LHCN-M2 (cell line): ENCODE measurements at places on chromosomes 11 and 22.

DNA sequence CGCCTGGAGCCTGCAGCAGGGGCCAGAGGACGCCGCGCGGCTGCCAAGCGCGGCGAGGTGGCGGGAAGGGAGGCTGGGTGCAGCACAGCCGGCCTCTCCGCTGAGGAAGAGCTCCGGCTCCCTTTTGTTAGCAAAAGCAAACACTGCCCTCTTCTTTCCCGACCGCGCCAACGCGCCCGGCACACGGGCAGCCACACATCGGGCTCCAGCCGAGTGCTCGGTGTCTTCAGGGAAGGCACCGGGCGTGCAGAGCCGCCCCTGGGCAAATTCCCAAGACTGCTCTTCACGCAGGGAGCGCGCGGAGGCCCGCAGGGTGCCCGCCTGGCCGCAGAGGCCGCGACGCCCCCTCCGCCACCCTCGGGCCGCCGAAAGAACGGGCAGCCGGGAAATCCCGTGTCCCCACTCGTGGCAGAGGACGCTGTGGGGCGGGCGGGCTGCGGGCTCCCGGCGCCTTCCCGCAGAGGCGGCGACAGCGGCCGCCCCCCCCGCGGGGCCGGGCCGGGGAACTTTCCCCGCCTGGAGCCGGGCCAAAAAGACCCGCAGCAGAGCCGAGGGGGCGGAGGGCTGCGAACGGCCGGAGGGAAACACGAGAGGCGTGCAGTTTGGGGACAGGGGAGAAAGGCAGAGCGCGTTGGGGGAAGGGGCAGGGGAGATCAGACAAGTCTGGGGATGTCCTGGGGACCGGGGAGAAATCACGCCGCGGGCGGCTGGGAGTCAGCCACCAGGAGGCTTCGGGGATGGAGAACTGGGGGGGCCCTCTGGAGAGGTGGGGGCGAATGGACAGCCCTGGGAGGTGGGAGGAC lies 931 bp downstream of the CADM1 start:
- DNase-seq, result peak; percentile 13

DNA sequence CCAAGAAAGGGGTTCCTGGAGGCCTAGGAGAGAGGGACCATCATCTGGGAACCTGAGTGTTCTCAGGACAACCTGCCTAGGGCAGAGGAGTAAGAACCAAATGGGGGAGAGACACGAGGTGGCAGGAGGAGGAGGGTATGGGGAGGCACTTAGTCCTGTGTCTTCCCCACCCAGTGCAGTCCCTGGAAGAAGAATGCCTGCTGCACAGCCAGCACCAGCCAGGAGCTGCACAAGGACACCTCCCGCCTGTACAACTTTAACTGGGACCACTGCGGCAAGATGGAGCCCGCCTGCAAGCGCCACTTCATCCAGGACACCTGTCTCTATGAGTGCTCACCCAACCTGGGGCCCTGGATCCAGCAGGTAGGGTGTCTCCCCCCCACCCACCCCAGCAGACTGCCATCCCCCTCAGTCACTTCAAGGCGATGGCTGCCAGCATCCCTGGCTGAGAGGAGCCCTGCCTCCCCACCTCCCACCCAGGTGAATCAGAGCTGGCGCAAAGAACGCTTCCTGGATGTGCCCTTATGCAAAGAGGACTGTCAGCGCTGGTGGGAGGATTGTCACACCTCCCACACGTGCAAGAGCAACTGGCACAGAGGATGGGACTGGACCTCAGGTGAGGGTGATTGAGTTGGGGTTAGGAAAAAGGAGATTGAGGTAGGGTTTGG lies 3.7 kb upstream of the INPPL1 start:
- DNase-seq, result no peak

GRCh38 chr11:95248666-95249467 lies 17.9 kb upstream of the SESN3 start:
- DNase-seq, result no peak

GRCh38 chr22:47174096-47174495 lies 411.6 kb downstream of the TBC1D22A start:
- no peak for DNase-seq

DNA sequence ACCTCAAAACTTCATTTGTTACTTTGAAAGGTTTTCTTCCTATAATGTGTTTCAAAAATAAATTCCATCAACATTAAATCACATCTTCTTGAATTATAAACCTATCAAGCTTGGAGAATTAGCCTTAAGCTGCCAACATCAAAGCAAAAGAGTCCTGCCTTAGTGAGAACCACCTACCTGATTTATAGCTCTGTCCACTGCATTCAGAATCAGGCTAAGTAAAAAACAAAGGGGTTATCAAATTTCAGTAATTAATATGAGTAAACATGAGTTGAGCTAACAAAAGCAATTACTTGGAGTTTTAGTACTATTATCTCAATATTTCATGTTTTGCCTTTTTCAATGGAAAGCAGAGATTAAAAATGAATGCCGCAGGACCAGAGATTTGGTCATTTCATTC lies 73.9 kb downstream of the CADM1 start:
- DNase-seq, result no peak

GRCh38 chr22:37684803-37685615 lies 1.1 kb upstream of the NOL12 start:
- DNase-seq, result no peak

DNA sequence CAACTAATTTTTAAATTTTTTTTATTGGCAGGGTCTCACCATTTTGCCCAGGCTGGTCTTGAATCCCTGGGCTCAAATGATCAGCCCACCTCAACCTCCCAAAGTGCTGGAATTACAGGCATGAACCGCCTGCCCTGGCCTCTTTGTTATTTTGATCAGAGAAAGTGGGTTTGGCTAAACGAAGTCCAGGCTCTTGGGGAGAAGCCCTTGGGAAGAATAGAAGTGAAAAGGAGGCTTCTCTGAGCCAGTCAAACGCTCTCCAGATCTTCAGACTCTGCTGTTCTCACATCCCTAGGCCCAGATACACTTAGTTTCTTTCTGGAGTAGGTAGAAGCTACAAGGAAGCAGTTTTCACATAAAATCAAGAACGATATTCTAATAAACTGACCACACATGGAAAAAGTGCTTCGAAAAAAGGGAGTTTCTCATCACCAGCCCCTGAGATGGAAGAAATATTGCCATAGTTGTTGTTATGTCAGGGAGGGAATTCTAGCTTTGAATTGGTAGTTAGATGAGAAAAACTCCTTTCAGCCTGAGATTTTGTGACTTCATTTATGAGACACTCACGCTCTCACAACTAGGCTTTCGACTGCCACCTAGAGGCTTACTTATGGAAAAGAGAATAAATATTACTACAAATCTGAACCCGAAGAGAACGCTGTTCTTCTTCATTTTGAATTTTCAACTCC lies 41.7 kb upstream of the AQP11 start:
- DNase-seq, result peak; percentile 69

DNA sequence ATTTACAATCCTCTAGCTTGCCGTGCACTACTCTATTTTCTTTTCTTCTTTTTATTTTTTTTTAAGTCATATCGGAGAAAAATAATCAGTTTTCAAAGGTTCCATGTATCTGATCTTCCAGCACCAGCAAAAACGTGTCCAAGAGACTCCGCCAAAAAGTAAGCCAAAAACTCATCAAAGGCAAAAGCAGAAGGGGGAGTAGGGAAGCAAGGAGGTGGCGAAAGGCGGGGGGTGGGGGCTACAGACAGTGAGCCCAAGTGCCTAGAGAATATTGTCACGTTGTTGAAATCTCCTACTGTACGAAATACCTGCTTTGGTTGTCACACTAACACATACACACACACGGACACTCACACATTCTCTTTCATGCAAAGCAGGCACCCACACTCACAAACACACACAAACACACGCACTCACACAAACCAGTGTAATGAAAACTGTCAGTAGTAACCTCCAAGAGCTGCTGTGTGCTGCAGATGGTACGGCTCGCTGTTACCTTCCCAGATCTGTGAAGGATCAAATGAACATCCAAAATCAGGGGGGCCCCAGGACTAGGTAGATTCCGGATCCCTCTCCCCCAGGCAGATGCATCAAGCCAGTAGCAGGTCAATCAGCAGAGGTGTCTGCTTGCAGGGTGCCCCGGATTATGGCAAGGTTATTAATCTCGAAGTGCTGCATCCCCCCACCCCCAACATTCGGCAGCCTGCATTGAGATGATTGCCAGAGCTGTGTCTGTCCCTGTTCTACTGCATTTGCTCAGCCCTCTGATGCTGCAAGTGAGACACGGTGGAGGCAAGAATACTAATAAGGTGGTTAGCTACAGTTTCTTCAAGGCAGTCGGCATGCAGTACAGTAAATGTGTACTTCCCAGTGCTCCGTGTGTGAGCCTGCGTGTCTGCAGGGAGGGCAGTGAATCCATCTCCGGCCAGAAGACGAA lies at the start of gene LRRC4C:
Gene LRRC4C, minus strand, starts transcription at position 188 of the 937 bp plus-strand sequence.
- DNase-seq, result no peak

- DNase-seq, result no peak
These were observed 84.4 kb upstream of the TRPC6 start for GRCh38 chr11:101668236-101668635.

- DNase-seq, result no peak
These were observed 40.3 kb upstream of the E2F8 start for GRCh38 chr11:19281041-19281440.

DNA sequence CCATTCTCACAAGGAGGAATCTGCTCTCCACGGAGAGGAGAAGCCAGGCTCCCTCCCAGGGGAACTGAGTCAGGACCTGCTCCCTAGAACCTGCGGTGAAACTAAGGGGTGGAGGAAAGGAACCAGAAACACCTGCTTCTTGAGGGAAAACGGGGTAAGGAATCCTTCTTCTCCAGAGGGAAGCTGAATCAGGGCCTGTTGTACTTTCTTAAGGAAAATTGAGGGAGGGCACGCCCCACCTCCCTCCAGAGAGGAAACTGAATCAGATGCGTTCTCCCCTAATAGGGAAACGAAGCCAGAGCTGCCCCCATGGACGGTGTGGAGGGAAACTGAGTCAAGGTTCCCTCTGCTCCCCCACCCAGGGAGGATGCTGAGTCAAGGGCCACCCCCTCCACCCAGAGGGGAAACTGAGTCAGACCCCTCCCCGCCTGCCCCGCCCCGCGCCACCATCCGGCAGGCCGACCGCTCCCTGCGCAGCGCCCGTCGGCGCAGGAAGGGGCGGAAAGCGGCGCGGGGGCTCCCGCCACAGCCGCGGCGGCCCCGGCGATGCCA lies 393 bp downstream of the RELA start:
- peak; percentile 49 for DNase-seq

DNA sequence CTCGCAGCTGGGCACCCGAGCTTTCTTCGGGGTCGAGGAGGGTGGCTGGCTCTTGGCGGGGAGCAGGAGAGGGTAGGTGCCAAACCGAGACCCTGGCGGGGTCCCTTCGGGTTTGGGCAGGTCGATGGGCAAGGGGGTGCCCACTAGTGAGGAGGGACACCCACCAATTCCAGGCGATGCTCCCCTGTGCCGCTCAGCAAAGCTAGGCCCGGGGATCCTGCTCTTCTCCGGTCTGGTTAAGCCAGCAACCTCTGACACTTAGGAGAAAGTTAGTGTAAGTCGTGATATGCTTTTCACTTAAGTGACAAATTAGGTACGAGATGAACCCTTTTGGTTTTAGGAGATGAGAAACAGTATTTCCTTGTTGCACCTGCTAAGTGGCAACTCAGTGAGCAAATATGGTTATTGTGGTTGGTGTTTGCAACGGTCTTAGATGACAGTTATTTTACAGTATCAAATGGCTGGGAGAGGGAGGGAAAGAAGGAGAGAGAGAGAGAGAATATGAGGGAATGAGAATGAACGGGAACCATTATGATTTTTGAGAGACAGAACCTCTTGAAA lies 565 bp downstream of the NUCB2 start:
- peak; percentile 81 for DNase-seq

DNA sequence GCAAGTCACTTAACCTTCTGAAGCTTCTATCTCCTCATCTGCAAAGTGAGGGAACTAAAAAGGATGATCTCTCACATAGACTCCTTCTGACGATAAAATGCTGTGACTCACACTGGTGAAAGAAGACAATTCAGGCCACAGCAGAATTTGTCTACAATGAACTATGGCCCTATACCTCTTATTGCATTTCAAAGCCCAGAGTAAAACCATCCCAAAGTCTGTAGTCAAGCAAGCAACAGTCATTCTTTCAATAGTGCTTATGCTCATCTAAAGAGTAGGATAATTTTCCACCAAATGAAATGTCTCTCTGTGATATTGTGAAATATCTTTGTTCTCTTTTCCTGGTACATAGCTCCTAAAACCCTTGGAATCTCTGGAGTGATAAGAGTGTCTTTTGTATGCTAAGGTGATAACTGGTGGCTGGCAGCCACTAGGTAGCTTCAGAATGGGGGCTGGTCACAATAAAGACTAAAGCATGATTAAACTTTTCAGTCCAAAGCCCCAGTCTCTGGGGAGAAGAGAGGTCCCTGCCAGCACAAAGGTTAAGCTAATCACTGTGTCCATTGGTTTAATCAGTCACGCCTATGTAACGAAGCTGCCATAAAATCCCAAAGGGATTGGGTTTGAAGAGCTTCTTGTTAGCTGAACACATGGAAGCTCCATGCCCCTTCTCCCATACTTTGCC lies 30.8 kb downstream of the SYTL2 start:
- no peak for DNase-seq

GRCh38 chr22:27089264-27089663 lies 431.9 kb downstream of the MIAT start:
- no peak for DNase-seq

GRCh38 chr11:73308003-73308960 lies at the start of gene ARHGEF17:
TSS of gene ARHGEF17 (plus strand) at chr11:73308276. CDS start at chr11:73308639, 363 bp downstream.
- DNase-seq, result peak; percentile 74

GRCh38 chr11:62579252-62579651 lies 5.6 kb upstream of the EEF1G start:
- DNase-seq, result no peak

- no peak for DNase-seq
These were observed 67.4 kb downstream of the ZNRF3 start for GRCh38 chr22:28950617-28951411.

DNA sequence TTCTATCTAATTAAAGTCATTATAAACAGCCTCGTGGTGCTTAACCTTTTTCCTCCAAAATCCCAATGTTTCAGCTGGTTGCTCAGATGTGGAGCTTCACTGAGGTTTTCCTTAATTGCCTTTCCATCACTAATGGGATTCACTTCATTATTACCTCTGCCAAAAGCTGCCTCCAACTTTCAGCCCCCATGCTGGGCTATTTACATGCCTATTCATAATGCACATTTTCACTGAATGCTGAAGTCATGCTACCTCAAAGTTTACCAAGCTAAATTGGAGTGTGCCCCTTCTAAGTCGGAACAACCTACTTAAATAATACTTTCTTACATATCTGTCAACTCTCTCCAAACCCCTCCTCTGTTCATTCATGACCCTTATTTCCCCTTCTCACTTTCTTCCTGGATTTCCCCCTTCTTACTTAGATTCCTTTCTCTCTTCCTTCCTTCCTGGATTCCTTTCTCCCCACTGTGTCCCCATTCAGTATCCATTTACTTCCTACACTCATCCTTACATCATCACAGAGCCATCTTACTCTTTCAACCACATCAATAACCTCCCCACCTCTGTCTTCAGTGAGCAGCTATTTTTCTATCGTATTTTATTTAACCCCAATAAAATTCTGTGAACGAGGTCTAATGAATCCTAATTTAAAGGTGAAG lies 887.3 kb upstream of the TENM4 start:
- no peak for DNase-seq

DNA sequence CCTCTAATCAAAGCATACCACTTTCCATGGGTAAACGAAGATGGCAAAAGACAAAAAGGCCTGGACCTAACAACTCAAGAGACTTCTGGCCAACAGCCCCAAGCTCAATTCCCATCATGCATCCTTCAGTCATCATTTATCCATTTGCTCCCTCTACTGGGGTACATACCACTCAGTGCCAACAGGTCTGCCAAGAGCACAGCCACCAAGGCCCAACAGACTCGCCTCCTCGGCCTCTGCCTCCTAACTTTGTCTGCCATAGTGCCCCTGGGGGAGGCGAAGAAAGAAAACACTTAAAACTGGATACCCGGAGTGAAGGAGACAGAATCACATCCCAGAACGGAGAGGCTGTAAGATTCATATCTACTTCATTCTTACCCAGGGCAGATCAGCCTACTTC lies 1.1 kb downstream of the HYOU1 start:
- DNase-seq, result peak; percentile 54
